Fibroblast of the conjunctiva (primary cell): ENCODE measurements at places on chromosomes 1 and 21.

DNA sequence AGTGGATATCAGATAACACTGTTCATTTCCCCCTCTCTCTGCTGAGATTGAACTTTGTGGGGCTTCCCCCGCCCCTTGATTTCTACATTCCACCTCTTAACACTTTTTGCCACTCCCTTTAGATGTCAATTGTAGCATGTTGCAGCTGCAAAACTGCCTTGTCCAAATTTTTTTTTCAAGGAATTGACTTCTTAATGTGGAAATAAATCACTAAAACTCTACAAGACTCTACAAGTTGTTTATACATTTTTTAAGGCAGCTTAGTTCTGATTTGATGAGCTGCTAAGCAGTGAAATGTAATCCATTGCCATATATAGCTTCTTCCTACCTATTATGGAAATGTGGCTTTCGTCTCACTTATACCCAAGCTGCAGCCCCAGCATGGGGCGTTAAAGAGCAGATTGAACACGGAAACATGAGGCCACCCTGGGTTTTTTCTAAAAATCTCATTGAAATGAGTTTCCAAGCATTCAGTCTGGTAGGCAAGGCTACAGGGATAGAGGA, 132.2 kb downstream of the SYT2 start:
- no peak for DNase-seq

GRCh38 chr1:21246905-21247642, 43.2 kb downstream of the ECE1 start:
- no peak for DNase-seq

GRCh38 chr1:193264313-193265065, 78.1 kb upstream of the B3GALT2 start:
- peak; percentile 6 for DNase-seq

DNA sequence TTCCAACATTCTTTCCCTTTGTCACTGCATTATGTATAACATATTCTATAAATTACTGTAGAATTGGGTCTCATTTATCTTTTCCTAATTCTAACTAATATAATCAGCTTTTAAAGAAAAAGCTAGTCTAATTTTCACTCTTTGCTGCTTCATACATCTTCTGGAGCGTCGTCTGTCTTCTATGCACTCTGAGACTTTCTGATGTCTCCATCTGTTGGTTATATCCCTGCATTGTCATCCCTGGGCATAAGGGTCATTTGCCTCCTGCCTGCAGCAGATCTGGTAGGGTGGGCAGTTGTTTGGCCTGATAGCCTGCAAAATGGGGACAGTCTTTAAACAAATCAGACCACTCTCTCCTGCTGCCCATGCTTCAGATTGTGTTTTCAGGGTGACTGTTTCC, 40.8 kb upstream of the DYNLT5 start:
- DNase-seq, result no peak

- no peak for DNase-seq
Measured at GRCh38 chr1:16971341-16972188, 8.9 kb downstream of the MFAP2 start.

DNA sequence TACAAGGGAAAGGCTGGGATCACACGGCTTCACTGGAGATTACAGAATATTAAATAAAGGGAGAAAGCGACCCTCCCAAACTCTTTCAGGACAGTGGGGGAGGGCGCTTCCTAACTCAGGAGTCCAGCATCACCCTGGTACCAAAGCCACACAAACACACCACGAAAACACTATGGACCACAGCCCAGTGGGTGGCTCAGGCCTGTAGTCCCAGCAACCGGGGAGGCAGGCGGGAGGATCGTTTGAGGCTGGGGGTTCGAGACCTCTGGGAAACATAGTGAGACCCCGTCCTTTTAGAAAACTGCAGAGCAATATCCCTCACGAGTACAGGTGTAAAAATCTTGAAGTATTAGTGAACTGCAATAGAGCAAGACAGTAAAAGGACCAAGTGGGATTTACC, 16.0 kb downstream of the TRIM11 start:
- DNase-seq, result no peak

GRCh38 chr1:157691285-157691920, 9.2 kb downstream of the FCRL3 start:
- peak; percentile 9 for DNase-seq

DNA sequence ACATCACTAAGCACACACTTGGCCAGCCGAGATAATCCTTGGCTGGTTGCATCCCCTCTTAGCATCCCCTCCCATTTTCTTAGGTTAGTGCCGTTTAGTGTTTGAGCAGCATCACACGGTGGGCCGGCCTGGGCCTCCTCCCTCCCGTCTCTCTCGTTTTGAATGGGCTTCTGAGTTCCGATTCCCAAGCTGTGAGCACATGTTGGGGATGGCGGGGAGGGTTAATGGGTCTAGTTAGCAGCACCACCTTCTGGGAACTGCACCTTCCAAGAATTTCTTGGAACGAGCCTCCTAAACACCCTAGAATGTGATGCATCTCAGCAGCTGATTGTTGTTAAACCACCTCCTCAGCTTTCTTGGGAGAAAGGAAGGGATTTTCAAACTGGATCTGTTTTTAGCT, 73.3 kb downstream of the CNIH3 start:
- no peak for DNase-seq

DNA sequence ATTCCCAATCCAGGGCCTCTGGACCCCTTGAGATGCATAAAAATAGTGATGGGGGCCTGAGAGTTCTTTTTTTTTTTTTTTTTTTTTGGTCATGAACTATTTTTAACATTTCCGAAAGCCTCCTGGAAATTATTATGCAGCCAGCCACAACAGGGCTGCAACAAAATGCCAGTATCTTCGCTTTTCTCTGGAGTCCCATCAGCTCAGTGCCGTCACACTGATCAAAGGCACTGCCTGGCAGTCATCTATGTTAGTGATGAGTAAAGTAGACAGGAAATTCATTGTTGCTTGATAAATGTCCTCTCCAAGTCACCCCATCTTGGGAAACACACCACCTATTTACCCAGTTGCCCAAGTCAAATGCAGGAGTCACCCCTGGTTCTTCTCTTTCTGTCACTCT, 15.2 kb upstream of the PEF1 start:
- no peak for DNase-seq

DNA sequence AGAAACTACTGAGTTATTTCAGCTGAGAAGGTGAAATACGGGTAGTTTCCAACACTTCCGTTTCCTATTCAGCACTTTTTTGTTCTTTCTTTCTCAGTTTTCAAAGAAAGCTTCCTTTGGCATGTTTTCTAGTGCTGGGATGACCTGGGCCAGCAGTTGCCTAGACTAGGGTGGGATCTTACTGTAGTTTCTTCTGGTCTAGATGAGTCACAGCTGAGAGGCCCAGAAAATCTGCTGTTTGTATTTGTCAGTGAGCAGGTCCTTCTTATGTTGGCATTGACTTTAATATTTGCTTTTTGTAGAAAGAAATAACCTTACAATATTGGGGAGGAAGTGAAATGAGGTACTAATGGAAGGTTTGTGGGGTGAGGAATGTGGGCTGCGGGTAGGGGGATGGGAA, 22.2 kb downstream of the C1orf21 start:
- no peak for DNase-seq

GRCh38 chr21:30271611-30272010, 11.1 kb downstream of the KRTAP24-1 start:
- no peak for DNase-seq

DNA sequence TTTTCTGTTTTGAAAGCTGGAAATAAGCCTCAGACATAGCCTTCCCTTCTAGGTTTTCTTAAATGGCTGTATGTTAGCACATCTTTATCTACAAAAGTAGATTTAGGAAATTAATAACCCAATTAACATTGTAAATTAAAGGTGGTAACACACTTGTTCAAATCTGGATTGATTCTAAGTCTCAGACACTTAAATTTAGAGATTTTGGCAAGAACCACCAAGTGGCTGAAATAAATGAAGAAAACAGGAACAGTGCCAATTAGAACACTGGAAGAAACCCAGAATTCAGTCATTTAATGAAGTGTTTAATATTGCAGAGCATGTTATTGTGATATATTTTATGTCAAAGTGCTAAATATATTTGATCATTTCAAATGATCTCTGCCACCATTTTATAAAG, 628.2 kb downstream of the USP25 start:
- no peak for DNase-seq

DNA sequence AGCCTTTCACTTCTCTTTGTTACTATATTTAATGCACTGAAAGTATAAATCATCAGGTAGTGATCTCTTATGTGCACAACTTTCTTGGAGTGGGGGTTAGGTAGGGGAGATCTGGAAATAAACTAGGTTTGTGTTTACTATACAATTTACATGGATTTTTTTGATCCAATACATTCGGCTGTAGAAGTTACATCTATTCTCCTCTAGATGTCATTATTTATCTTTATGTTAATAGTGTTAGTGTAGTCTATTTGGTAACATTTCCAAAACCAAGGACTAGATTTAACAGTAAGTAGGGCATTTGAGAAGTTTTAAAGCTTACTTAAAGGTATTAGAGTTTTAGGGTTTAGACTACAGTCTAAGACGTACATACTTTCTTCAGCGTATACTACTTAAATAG, 5.4 kb downstream of the VPS45 start:
- peak; percentile 13 for DNase-seq

- DNase-seq, result no peak
Measured at GRCh38 chr1:201019321-201019977, 4.1 kb downstream of the KIF21B start.

DNA sequence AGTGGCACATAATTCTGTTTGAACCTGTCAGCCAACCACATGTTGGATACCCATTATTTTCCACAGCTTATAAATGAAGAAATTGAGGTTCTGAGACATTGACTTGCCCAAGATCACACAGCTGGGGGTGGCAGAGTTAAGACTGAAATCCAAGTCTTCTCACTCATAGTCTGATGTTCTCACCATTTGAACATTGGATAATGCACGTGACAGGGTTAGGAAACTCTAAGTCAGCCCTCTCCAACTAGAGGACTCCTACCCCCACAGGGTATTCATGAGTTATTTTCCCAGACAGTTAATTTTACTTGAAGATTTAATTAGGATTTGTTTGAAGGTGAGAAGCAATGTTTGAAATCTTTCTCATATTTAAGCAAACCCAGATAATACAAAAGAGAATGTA, 38.1 kb upstream of the C1orf105 start:
- no peak for DNase-seq

DNA sequence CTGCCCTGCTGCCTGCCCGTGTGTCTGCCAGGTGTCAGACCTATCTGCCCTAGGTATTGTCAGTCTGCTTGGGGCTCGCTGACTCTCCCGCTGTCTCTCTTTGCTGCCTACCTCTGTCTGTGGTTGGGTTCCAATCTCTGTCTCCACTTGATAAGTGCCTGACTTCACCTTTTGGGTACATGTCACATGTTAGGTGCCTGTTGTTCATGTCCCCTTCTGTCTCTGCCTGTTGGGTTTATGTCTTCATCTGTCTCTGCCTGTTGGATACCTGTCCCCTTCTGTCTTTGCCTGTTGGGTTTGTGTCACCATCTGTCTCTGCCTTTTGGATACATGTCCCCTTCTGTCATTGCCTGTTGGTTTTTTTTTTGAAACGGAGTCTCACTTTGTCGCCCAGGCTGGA, 14.6 kb downstream of the RPS6KA1 start:
- DNase-seq, result no peak

GRCh38 chr21:39313042-39313570, 326 bp downstream of the BRWD1 start:
- no peak for DNase-seq

DNA sequence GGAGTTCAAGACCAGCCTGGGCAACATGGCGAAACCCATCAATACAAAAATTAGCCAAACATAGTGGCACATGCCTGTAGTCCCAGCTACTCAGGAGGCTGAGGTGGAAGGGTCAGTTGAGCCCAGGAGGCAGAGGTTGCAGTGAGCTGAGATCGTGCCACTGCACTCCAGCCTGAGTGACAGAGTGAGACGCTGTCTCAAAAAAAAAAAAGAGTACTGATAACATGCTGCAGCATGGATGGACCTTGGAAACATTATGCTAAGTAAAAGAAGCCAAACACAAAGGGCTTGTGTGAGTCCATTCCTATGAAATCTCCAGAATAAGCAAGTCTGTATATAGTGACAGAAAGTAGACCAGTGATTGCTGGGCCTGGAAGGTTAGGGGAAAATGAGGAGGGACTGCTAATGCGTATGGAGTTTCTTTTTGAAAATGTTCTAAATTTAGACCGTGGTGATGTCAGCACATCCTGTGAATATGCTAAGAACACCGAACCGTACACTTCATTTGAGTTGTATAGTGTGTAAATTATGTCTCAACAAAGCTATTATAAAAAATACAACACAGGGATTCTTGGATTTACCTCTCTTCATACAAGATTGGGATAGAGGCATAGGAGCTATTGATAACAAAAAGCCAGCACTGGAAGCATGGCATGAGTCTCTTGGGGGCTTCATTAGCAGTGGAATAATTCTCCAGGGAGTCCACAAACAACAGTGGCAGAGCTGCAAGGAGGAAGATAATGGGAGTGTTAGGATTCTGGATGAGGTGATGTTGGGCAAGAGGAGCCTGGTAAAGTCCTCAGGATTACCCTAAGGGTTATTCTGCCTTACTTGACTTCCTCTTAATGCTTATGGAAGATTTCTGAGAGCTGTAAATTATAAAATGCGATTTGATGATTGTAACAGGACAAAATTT, 73.5 kb downstream of the TTC3 start:
- no peak for DNase-seq

DNA sequence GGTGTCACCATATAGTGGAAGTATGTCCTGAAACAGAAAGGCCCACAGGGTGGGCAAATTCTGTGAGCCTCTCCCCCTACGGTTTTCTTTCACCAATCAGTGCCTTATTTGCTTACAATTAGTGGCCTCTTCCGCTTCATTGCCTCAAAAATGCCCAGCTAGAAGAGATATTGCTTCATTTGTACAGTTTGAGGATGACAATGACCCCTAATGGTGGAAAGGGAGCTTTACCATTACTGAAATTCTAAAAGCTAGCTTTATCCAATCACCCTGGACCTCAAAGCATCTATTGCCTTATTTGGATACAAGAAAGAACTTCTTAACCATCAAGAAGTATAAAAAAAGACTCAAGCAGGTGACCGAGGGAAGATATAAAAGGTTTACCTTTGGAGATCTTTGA, 49.6 kb downstream of the LRRC71 start:
- no peak for DNase-seq

GRCh38 chr1:85360730-85361493, 84.5 kb upstream of the BCL10 start:
- DNase-seq, result no peak

GRCh38 chr1:55600242-55600641, 385.1 kb upstream of the USP24 start:
- DNase-seq, result no peak

- DNase-seq, result no peak
Measured at GRCh38 chr1:150302338-150302737, 8.7 kb downstream of the MRPS21 start.

- DNase-seq, result no peak
Measured at GRCh38 chr1:58837886-58838285, 54.0 kb upstream of the JUN start.

DNA sequence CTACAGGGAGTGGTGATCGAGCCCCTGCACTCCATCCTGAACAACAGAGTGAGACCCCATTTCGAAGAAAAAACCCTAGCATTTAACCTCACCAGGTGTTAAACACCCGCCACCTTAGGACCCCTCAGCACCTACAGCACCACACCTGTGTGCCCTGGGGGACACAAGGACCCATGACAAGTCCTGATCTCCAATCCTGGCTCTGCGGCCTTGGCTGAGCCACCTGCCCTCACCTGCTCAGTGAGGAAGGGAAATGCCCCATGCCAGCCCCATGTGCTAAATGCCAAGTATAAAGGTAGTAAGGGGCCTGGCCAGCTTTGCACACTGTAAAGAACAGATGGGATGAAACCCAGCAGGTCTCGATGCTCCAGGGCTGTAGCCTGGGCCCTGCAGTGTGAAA, 11.1 kb downstream of the MRTO4 start:
- DNase-seq, result no peak
